Glutamatergic neuron (in vitro differentiated cells): ENCODE measurements at places on chromosomes 3 and 15. TPM values are rescaled to one million over a fixed set of nuclear protein-coding genes. Genes with fewer than 3 reads are reported as not detected.

Gene RPL32
- total RNA-seq, result 966 TPM

Gene TFDP2
- 91.8 TPM for total RNA-seq

Gene FBLN2
- total RNA-seq, result 2.1 TPM

Gene PLOD2
- 45.6 TPM for total RNA-seq

Gene RBMS3
- 65.1 TPM for total RNA-seq

Gene DGKG
- 24.1 TPM for total RNA-seq

Gene PPP1R14D
- total RNA-seq, result not detected

Gene SAXO2
- 0.20 TPM for total RNA-seq

Gene MEIS2
- 6.0 TPM for total RNA-seq

Gene CELF6
- 4.1 TPM for total RNA-seq

Gene PSMA4
- total RNA-seq, result 170 TPM

Gene CD47
- 507 TPM for total RNA-seq

Gene GRAMD2A
- total RNA-seq, result not detected

Gene SH2D7
- total RNA-seq, result not detected

Gene OIP5
- total RNA-seq, result 1.5 TPM

Gene ALCAM
- total RNA-seq, result 115 TPM
